ENCODE measurements at places on chromosomes 12 and 14.

- DNase-seq, result peak; percentile 6
These were observed 42.0 kb upstream of the C12orf75 start for GRCh38 chr12:105288311-105288996.

- no peak for DNase-seq
These were observed 316.1 kb upstream of the TBX3 start for GRCh38 chr12:115000038-115000437.

- DNase-seq, result no peak
These were observed 13.4 kb downstream of the ALDH2 start for GRCh38 chr12:111780166-111780565.

DNA sequence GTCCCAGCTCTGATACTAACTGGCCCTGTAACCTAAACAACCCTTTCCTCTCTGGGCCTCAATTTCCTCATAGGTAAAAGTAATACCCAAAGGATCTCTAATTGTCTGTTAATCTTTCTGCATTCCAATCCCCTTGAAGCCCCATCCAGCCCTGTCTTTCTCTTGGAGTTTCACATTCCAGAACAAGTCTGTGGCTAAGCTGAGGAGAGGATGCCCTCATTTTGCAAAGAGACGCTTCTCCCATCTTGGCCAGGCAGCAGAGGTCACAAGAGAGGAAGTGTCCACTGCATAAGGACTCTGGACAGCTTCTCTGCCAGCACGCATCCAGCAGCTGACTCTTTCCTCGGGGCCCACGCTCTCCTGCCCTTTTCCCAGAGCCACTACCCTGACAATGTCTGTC lies 263.4 kb upstream of the FKBP4 start:
- DNase-seq, result no peak

- no peak for DNase-seq
These were observed 18.7 kb upstream of the NOS1 start for GRCh38 chr12:117380083-117380482.

- no peak for DNase-seq
These were observed 447.7 kb downstream of the PDZRN4 start for GRCh38 chr12:41635626-41636364.

GRCh38 chr12:31206038-31206670 lies 119.8 kb downstream of the SINHCAF start:
- no peak for DNase-seq

DNA sequence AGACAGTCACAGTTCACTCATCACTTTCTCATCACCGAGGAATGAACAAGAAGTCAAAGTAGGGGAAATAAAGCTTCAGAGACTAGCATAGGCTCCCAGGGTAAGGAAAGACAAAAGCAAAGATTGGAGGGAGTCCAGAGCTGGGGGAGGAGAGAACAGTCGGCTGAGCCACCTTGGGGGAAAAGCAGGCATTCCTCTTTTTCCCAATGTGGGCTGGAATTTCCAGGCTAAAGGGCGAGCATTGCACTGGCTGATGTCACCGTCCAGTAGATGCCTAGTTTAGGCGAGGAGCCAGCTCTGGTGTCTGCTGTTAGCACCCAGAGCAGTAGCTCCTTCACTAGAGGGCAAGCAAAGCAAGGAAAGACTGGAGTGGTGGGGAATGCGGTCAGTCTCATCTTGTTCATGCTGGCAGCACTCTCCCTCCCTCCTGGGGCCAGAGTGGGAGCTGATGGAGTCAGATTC lies 8.5 kb upstream of the KRT75 start:
- no peak for DNase-seq

GRCh38 chr12:124125203-124125871 lies 152.3 kb downstream of the ZNF664 start:
- DNase-seq, result peak; percentile 75

DNA sequence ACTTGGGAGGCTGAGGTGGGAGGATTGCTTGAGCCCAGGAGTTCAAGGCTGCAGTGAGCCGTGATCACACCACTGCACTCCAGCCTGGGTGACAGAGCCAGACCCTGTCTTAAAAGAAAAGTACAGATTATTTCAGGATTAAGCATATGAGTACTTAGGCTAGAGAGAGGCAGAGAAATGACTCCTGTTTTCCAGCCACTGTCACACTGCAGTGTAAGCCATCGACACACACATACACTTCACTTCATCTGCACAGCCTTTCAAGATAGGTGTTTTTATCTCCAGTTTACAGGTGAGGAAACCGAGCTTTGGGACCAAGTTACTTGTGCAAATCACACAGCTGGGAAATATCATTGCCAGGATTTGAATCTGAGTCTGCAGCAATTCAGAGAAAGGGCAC lies 77.2 kb downstream of the ETV6 start:
- DNase-seq, result no peak

- no peak for DNase-seq
These were observed 299.0 kb downstream of the TTC6 start for GRCh38 chr14:37894463-37894862.

DNA sequence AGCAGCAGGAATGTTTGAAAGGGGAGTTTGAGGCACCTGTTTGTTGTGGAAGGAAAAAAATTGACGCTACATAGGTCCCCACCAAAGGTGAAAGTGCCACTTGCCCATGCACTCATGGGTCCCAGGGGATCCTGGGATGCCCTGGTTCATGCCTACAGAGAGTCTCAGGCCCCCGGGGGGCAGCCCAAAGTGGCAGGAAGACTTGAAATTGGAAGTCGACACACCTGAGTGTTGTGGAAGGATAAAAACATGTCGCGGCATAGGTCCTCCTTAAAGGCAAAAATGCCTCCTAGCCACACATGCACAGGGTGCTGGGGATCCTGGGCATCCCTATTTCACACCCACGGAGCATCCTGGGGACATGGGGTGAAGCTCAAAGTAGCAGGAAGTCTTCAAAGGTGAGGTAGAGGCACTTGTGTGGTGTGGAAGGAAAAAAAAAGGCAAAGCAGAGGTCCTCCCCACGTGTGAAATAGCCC lies 576.1 kb downstream of the ALG10 start:
- no peak for DNase-seq

DNA sequence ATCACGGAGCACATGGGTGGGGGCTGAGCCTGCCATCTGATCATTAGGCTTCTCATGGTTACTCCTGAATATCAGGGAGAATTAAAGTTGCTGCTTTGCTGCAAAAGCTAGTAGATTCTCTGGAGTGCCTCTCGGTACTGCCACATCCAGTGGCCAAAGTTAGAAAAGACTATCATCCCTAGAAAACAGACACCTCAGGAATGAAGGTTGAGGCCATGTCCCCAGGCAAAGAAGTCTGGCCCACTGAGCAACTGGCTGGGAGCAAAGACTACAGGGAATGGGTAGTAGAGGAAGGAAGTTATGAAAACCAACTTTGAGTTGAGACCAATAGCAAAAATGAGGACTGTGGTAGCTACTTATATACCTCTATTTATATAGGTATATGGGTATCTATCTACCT lies 258.7 kb downstream of the EFCAB11 start:
- DNase-seq, result no peak

GRCh38 chr14:20583908-20584307 lies 3.9 kb downstream of the RNASE11 start:
- DNase-seq, result no peak

DNA sequence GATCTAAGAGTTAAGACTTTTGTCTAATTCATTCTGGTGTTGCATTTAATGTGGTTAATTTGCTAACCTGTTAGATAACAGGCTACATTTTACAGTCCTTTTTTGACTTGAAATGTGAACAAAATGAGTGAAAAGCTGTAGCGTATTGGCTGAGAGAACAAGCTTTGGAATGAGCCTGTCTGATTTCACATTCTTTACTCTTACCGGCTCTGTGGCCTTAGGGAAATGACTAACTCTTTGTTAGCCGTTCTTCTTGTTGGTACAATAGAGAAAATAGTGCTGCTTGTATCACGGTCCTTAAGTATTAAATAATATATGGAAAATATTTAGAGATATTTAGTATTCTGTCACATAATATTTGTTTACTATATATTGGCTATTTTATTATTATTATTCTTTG lies 1.9 kb downstream of the MNAT1 start:
- no peak for DNase-seq

GRCh38 chr14:71286126-71286525 lies 378.9 kb downstream of the PCNX1 start:
- DNase-seq, result no peak

GRCh38 chr14:22766457-22767322 lies at the start of gene OXA1L:
Gene OXA1L (plus strand): TSS chr14:22766688. CDS start chr14:22766702, 14 bp downstream.
- DNase-seq, result peak; percentile 89

DNA sequence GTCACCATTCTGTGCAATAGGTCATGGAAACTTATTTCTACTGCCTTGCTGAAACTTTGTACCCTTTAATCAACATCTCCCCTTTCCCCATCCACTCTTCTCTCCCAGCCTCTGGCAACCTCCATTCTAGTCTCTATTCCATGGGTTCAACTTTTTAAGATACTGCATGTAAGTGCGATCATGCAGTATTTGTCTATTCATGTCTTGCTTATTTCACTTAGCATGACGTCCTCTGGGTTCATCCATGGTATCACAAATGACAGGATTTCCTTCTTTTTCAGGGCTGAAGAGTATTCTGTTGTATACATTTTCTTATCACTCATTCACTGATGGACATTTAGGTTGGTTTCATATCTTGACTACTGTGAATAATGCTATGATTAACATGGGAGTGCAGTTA lies 222.4 kb downstream of the PAX9 start:
- DNase-seq, result no peak

GRCh38 chr12:19794116-19794515 lies 354.8 kb downstream of the AEBP2 start:
- no peak for DNase-seq

DNA sequence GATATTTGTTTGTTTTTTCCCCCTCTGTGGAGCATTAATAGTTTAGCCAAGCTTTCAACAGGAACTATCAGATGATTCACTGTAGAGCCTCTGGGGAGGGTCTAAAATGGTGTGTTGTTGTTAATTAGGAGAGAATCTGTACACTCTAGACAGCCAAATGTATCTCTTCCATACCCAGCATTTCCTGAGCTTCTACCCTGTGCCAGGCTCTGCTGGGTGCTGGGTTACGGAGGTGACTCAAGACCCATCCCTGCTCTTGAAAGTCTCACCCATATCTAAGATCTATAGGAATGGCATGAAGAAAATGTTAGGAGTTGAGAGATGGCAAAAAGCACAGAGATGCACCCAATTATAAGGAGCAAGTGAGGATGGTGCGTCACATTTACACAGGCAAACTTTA lies 245.8 kb downstream of the C12orf75 start:
- no peak for DNase-seq

- no peak for DNase-seq
These were observed 155.2 kb downstream of the TGFB3 start for GRCh38 chr14:75826599-75826998.

- no peak for DNase-seq
These were observed 24.6 kb upstream of the ANP32D start for GRCh38 chr12:48447755-48448154.

DNA sequence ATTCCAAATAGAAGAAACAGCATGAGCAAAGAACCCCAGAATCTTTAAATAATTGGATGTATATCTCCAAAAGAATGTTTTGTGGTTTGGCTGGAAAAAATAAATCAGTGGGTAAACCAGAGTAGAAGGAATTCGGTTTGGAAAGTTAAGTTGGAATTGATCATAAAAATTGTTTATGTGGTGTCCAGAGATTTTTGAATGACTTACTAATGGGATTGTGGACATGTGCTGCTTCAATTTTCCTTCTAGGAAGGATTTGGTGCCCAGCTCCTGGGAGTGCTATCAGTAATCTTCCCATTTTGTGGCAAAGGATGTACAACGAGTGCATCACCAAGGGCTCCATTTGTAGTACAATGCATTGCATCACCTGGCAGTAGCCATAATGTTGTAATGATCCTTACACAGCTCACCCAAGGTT lies 224.8 kb downstream of the SLC16A7 start:
- no peak for DNase-seq

DNA sequence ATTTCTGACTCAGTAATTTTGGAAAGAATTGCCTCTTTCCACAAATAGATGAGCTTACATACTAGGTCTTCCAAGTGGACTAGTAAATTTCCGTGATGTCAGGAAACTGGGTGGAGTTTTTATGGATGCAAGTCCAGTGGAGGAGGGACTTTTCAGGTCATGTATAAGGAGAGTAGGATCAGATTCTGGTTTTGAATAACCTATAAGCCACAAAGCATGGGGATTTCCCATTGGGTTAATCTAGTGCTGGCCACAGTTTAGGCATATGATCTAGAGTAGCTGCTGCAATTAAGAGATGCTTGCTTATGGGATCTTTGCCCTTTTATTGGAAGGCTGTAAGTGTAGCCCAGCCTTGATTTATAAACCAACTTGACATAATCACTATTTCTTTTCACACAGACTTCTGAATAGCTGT lies 33.8 kb downstream of the STK38L start:
- peak; percentile 41 for DNase-seq

GRCh38 chr14:22320362-22320750 lies 268.7 kb downstream of the DAD1 start:
- no peak for DNase-seq

- DNase-seq, result no peak
These were observed 21.1 kb upstream of the VWF start for GRCh38 chr12:6145564-6145963.

DNA sequence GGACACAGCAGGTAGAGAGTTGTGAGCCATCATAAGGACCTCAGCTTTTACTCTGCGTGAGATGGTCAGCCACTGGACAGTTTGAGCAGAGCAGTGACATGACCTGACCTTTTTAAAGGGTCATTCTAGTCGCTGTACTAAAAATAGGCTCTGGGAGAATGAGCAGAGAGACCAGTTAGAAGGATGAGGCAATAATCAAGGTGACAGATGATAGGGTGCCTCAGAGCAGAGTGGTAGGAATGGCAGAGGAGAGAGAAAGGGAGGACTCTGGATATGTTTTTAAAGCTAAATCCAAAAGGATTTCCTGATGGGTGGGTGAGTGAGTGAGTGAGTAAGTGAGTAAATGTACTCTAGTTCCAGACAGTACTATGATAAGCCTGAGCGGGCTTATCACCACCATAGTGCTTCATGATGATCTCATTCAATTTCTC lies 83.6 kb upstream of the ARHGAP5 start:
- no peak for DNase-seq

- no peak for DNase-seq
These were observed 250.2 kb downstream of the C12orf50 start for GRCh38 chr12:87779016-87779415.

DNA sequence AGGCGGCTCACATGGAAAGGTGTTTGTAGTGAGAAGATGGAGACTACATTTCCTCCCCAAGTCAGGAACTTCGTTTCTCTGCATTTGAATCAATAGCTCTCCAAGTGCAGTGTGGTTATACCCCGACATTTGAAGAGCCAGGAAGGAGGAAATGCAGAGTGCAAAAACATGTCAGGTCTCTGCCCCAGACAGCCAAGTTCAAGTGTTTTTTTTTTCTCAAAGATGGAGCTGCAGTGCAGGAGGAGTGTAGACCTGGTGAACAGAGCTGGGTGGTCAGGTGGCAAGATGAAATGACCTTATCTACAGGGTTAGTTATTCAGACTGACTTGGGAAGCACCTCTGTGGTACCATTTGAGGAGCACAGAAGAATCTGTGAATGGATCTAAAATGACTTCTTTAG lies 21.3 kb downstream of the MLXIP start:
- DNase-seq, result no peak
